Stimulated activated CD8-positive, alpha-beta memory T cell treated with anti-CD3 and anti-CD28 coated beads, Interleukin-2, amount 100 ng/mL, for 1 hour (primary cell): ENCODE measurements at places on chromosomes 5 and 9.

- no peak for DNase-seq
Measured at GRCh38 chr5:95220381-95220780, 64.5 kb downstream of the MCTP1 start.

- DNase-seq = no peak
Measured at GRCh38 chr5:98911280-98912040, 17.3 kb downstream of the CHD1 start.

DNA sequence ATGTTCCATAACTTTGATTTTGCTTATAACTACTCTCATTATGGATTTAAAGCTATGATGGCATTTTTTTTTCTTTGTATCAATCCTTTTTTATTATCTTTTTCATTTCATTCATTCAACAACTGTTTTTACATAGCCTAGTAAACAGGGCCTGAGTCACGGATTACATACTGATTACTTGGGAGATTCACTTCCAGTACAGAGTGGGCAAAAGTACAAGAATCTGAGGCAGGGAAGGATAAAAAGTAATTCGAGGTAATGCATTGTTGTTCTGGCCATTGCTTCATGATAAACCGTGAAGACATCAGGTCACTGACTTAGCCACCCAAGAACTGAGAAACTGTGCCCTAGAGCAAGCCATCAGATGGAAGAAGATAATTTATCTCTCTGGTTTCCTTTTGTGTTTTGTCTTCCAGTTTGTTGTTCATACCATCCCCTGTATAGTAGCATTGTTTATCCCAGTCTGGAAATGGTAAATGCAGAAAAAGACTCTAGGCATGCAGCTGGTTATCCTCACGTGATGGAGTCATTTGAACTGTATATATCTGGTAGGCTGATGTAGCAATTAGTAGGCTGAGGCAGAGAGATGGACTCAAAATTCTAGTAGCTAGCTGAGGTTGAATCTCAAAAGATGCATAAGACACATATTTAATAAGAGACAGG lies 145.6 kb downstream of the CNTLN start:
- no peak for DNase-seq

DNA sequence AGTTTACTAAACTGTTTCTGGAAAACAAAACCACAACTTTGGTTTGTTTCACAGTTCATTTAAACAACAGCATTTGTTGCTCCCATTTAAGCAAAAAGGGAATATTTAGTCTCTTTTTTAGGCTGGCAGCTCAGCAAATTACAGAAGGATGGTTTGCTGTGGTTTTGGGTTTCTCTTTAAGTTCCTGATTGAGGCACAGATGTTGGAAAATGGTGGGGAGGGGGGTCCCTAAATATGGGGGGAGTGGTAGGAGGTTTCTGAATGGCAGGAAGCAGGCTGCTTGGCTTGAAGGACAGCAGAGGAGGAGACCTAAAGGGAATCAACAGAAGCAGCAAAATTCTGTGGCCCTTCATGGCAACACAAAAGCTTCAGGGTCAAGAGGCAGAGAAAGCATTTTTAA lies 263.4 kb downstream of the ZSWIM6 start:
- no peak for DNase-seq

GRCh38 chr5:139668064-139668880 lies 20.1 kb downstream of the CXXC5 start:
- no peak for DNase-seq

DNA sequence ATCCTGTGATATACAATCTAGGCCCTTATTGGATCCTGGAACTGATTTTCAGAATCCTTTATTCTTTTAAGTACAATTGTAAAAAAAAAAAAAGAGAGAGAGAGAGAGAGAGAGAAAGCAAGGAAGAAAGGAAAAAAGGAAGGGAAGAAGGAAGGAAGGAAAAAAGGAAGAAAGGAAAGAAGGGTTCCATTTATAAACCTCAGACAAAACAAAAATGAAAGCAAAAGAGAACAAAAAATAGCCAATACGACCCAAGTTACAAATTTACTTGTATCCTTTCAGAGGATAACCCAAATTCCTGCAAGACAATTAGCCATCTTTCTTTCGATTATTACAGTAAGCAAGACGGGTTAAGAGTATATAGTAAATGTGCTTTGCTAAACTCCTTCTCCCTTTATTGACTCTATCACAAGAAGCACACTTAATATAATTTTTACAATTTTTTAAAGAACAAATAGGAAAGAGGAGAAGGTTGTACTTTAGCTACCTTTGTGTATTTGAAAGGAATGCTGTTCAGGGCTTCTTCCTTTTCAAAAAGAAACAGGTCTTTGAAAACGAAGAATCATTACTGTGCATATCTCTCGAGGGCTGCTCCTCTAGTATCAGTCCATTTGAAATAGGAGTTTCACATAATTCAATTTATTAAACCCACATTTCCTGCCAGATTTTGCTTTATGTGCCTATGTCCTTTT lies 543.3 kb downstream of the RAB3C start:
- DNase-seq = no peak

GRCh38 chr5:12392246-12392645 lies 488.0 kb upstream of the CTNND2 start:
- no peak for DNase-seq

DNA sequence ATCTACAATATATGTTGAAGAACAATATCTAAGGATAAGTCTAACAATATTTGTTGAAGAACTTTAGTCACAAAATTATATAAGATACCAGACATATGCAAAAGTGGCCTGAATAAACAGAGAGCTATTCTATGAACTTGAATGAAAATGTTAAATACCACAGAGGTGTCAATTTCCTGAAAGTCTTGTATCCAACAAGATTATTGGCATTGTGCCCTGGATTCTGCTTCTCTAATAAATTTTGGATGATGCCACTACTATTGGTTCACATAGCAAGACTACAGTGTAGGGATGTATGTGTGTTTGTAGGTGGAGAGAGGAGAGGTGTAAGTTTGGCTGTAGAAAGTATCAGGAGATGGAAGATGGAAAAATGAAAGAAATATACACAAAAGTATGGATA lies 731.8 kb upstream of the RGMB start:
- DNase-seq = no peak

GRCh38 chr9:5416953-5417352 lies 20.8 kb downstream of the PLGRKT start:
- no peak for DNase-seq

DNA sequence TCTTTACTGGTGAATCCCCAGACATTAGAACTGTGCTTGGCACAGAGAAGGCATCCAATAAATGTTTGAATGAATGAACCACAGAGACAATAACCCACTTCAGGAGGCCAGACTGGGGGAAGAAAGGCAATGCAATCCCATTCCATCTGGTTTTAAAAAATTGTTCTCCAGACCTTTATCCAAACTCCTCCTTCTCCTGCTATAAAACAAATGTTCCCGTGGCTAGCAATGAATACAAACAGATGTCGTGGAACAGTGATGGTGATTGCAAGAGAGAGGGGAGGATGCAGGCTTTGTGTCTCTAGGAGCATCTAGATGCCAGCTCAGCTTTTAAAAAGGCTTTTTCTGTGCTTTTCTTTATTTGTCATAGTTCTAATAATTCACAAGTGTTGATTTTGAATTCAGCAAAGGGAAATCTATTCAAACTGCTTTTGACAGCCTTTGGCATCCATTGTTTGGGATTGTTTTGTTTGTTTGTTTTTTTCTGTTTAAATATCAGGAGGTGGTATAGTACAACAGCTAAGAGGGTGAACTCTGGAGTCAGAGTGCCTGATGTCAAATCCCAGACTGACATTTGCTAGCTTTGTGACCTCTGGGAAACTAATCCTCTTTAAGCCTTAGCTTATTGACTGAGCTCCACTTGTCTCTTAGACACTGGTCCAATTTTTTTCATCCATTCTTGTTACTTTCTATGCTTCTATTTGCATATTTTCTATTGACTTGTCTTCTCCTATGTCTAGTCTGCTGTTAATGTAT lies 59.1 kb downstream of the TNFSF15 start:
- DNase-seq = no peak

DNA sequence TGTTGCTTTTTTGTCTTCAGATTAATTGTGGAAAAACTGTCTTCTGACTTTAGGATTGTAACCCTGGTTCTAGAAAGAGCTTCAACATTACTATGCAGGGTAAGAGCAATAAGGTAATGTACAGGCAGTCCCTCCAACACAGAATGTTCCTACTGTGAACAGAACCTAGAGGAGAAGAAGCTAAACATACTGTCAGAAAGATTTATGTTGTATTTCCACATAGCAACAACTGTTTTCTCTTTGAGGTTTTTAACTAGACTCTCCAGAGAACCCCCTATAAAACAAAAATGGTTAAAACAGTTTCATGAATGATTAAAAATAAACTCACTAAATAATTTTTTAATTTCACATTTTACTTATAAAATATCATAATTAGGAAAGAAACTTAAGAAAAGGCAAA lies 64.3 kb upstream of the NAA35 start:
- no peak for DNase-seq

DNA sequence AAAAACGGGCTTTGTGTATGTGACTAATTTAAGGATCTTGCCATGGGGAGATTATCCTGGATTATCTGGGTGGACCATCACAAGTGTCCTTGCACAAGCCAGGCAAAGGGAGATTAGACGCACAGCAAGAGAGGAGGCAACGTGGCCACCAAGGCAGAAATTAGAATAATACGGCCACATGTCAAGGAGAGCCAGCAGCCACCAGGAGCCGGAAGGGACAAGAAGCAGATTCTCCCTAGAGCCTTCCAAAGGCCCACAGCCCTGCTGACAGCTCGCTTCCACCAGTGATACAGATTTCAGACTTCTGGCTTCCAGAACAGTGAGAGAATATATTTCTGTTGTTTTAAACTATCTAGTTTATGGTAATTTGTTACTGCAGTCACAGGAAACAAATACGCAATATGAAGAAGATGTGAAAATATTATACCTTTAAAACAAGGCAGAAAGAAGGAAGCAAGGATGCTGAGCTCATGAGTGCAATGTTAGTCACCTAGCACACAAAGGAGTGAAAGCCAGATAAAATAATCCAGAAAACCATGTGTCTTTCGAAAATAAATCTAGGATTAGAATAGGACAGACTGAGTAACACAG lies 28.7 kb upstream of the F2RL1 start:
- no peak for DNase-seq

DNA sequence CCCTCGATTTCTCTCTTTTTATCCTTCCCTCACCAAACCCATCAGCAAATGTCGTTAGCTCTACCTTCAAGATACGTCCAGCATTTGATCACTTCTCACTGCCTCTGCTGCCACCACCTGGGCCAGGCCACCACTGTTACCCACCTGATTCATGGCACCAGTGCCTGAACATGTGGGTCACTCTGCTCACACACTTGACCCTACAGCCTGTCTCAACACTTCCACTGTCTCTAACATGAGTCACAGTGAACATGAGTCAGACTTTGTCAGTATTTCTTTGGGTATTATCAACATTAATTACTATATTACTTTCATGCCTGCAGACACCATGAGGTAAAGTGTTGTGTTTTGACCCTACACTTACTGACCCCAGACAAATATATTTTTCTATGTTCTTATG lies 19.6 kb downstream of the SLC24A2 start:
- DNase-seq = no peak

DNA sequence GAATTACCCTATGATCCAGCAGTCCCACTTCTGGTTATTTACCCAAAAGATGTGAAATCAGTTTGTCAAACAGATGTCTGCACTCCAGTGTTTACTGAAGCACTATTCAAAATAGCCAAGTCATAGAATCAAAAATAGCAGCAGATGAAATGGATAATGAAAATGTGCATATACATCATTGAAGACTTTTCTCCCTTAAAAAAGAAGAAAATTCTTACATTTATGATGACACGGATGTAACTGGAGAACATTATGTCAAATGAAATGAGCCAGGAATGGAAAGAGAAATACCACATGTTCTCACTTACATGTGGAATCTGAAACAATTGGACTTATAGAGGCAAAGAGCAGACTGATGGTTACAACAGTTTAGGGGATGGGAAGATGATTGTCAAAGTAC lies 21.5 kb upstream of the PLEKHG4B start:
- no peak for DNase-seq

DNA sequence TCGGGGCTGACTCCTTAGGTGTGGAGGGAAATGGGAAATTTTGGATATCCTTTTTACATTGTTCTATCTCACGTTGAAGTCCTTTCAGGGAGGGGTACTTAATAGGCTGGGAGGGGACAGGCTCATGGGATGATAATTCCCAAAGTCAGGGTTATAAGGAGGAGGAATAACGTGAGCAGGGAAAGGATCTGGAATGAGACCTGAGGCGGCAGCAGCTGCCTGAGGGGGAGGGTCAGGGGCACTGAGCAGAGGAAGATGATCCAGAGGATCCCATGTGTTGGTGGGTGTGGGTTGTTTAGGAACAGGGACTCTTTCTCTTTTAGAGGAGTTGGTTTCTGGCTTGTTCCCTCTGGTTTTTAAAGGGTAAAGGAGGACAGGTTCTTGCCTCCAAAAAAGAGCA lies 18.7 kb downstream of the IFT74 start:
- DNase-seq = no peak

- no peak for DNase-seq
Measured at GRCh38 chr5:137071526-137071925, 427.6 kb downstream of the SPOCK1 start.

- DNase-seq = no peak
Measured at GRCh38 chr9:7770111-7770510, 29.5 kb downstream of the DMAC1 start.

- DNase-seq = no peak
Measured at GRCh38 chr5:64506567-64507263, 900 bp downstream of the RGS7BP start.

DNA sequence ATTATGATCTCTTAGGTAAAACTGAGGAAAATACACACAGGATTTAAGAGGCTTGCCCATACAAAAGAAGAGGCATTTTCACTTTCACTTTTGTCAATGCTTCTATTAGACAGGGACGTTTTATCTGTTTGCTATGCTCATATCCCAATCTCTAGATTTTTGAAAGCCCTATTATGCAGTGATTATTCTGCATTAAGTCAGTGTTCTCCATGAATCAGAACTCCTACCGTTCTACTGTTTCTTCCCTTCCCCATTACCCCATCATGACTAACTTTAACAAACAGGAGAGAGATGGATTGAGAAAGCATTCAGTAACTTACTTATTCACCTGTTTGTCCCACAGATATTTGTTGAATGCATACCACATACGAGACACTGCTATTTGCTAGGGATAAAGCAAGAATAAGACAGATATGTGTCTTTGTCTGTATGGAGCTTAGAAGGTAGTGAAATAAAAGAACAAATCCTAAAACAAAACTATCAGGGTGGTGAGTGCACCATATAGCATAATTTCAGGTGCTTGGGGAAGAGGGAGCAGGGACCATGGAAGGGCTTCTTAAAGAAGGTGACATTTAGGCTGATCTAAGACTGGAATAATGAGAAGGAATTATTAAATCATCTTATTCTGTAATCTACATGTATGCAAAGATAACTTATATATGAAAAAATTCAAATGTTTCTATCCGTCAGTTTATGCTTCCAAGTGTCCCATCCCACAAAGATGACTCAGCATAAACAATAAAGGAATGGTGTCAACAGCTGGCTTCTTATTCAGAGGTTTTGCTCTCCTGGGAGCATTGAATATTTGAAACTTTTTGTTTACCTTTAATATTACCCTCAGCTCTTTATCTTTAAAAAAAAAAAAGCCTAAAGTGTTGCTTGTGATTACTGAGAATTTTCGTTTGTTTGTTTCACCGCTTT lies 328.1 kb downstream of the HINT1 start:
- no peak for DNase-seq

- DNase-seq = no peak
Measured at GRCh38 chr5:150058480-150059126, 27.8 kb downstream of the CSF1R start.
